COR-L47 (cell line): ENCODE measurements at places on chromosomes 2 and 18.
A peak's percentile ranks its signal among the peaks of the same experiment; 100 is the strongest.

GRCh38 chr18:49994410-49994809 lies 181.1 kb upstream of the ACAA2 start:
- DNase-seq, result no peak

- no peak for DNase-seq
Measured at GRCh38 chr2:21627938-21628337, 504.2 kb downstream of the TDRD15 start.

DNA sequence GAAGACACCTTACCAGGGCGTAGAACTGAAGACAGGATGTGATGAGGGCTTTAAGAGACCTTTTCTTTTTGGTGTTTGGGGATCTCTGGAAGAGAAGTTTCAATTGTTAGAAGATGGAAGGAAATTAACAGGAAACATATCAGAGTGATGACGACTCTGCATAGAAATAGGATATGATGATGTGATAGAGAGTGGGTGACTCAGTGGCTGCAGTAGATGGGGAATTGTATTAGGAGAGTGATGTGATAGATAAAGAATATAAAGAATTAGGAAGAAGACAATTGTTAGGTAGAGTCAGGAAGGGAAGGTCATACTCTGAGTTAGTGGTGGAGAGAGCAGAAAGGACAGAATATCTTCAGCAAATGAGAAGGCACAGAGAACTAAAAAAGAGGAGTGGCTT lies 593.9 kb downstream of the NYAP2 start:
- no peak for DNase-seq

DNA sequence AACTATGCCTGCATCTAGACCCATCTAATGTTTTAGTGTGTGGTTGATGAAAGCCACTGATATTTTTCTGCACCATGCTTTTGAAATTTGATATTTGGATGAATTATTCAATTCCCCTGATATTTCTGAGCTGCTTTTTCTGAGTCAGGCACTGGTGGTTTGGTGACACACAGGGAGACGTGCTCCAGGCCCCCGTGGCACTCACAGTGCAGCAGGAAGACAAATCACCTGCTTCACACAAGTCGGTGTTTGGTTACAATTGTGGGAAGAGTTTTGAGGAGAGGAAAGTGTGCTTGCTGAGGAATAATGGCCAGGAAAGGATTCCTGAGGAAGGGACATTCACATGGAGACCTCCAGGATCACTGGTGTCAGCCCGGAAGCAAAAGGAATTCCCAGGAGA lies 179.7 kb downstream of the ACKR3 start:
- no peak for DNase-seq

DNA sequence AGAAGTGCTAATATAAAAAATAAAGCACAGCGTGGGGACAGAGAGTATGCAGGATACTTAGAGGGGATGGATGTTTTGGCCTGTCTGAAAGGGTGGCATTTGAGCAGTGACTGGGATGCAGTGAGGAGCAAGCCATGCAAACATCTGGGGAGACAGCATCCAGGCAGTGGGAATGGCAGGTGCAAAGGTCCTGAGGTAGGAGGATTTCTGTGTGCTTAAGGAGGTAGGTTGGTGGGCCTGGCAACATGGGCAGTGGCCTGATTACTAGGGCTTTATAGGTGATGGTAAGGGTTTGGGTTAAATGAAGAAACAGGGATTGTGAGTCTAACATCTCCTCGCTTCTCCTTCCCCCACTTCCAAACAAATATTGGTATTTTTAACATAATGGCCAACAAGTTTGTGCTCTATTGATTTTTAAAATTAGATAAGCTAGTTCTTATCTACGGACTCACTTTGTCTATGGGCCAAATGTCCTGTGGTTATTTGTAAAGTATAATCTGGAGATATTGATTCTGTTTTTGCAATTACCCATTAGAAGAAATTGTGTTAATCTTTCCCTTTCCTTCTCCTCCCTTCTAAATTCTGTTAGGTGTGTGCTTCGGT lies 2.4 kb downstream of the AOX1 start:
- DNase-seq, result no peak

GRCh38 chr2:44372246-44372645 lies 10.5 kb downstream of the CAMKMT start:
- DNase-seq, result no peak

DNA sequence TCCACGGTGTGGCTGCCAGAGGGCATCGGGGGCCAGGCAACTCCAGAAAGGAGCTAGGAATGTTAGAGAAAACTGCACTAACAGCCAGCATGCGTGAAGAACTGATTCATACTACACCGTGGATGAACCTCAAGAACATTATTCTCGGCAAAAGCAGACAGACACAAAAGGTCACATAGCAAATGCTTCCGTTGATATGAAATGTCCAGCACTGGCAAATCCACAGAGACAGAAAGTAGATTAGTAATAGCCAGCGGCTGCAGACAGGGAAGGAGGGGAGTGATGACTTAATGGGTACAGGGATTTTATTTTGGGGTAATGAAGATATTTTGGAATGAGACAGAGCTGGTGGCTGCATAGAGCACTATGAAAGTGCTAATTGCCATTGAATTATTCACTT lies 37.4 kb downstream of the SCTR start:
- no peak for DNase-seq

GRCh38 chr2:222307978-222308730 lies 9.4 kb upstream of the PAX3 start:
- no peak for DNase-seq

- no peak for DNase-seq
Measured at GRCh38 chr18:38397094-38397493, 831.5 kb upstream of the CELF4 start.

GRCh38 chr2:235270956-235271355 lies 222.9 kb upstream of the AGAP1 start:
- no peak for DNase-seq

DNA sequence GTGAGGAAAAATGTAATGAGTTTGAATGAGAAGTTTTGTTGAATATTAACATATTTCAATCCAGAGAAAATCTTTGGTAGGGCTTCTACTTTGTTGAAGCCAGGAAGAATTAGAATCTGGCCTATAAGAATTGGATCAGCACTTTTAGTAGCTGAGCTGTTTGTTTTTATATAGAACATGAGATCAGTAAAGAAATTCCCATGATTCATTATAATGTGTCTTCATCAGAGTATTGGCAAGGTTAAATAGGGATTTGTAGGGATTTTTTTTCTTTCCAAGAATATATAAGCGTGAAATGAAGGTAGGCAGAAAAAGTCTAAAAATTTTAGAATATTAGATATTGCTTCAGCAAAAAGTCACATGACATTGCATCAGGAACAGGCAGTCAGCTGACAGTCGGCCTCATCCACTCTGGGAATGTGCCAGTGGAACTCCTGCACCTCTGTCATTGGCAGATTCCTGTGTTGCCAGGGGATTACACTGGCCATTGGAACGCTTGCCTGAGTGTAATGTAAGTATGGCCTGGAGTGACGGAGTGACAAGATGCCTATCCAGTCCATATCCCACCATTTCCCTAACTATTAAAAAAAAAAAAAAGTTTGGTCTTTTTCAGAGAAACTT lies 60.6 kb downstream of the SERTAD2 start:
- no peak for DNase-seq

- peak; percentile 25 for DNase-seq
Measured at GRCh38 chr2:164717000-164717803, 95.9 kb upstream of the GRB14 start.

GRCh38 chr2:21267232-21267835 lies 143.6 kb downstream of the TDRD15 start:
- no peak for DNase-seq

DNA sequence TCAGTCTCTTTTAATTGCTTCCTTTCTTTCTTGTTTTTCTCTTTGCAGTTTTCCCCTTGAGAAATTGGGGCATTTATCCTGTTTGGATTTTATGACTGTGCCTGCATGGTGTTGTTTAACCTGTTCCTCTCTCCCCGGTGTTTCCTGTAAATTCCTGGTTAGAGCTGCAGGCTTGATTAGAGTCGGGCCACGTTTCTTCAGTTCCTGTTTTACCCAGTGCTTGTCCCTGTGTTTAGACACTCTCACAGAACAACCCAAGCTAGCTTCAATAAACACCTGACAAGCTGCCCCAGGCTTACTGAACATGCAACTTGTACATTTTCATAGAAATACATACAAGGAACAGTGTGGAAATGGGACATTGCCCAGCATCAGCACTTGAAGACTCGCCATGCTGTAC lies 53.9 kb downstream of the NGEF start:
- no peak for DNase-seq

DNA sequence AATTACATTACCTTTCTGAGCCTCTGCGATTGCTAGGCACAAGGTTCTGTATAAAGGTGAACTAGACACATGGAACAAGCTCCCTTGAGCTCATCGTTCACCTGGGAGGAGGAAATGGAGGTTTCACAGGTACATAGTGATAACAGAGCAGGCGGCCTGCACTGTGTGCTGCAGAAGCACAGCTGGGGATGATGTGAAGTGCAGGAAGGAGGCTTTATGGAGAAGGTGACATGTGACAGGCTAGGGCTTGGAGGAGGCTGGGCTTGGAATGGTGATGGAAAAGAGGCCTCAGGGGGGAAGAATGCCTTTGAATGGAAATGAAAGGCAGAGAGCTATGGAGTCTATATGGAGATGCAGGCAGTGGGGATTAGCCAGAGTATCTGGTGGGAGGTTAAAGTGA lies 22.9 kb downstream of the MARCHF4 start:
- no peak for DNase-seq

- no peak for DNase-seq
Measured at GRCh38 chr18:56115071-56116015, 523.0 kb downstream of the TXNL1 start.

GRCh38 chr2:33129263-33130053 lies 182.7 kb downstream of the LTBP1 start:
- DNase-seq, result no peak

DNA sequence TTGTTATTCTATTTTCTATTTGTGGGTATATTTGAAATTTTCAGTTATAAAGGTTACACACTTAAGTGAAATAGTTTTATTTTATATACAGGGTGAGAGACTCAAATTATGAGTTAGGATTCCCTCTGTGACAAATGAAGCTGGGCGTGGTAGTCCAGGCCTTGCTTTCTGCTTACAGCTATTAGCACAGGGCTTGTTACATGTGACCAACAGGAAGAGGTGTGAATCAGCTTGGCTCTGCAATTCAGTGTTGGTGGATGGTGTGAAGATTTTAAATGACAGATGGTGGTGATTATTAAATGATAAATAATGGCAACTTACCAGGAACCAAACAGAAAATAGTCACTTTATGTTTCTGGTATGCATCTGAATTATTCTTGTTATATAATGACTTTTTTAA lies 64.4 kb upstream of the NOSTRIN start:
- DNase-seq, result peak; percentile 1

GRCh38 chr2:1591978-1592907 lies 152.1 kb downstream of the PXDN start:
- no peak for DNase-seq

DNA sequence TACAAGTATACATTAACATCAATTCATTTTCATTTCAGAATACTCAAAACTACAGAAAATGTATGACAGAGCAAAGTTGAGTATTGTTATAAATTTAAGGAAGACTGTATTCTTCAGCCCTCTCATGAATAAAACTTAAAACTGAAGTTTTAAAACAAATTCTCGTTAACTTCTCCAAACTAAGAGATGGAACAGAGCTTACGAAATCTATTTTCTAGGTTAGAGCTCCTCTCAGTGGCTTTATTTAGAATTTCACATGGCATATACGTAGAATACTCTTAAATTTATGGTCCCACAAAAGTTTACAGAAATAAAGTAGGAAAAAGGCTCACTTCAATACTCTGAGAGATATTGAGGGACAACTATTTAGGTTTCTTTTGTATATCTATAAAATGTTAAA lies 612.1 kb downstream of the KCNJ3 start:
- peak; percentile 13 for DNase-seq

GRCh38 chr2:74222300-74222650 lies 23.9 kb downstream of the MTHFD2 start:
- no peak for DNase-seq

DNA sequence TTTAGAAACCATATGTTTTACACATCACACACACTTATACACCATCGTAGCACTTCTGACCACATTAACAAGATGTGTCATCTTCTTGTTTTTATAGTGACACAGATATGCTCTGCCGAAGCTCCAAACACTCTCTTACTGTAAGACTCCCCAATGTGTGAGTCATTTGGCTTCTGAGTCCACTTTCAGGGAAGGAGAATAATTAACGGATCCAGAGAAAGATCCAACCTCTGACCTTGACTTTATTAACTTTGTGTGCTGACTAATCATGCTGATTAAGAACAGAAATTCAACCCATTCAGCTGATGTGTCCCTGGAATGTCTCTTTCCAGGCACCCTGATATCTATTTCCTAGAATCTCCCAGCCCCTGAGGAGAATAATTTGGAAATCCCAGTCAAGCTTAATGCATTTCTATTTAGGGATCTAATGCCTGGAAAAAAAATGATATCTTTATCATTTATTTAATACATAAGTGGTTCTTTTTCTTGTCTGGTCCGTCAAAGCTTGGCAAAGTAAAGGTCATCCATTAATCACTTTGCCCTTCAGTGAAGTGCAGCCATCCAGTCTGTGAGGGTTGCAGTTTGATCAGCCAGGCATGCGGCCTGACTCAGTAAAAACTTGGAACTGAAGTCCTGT lies 615.8 kb upstream of the SYT4 start:
- DNase-seq, result no peak

DNA sequence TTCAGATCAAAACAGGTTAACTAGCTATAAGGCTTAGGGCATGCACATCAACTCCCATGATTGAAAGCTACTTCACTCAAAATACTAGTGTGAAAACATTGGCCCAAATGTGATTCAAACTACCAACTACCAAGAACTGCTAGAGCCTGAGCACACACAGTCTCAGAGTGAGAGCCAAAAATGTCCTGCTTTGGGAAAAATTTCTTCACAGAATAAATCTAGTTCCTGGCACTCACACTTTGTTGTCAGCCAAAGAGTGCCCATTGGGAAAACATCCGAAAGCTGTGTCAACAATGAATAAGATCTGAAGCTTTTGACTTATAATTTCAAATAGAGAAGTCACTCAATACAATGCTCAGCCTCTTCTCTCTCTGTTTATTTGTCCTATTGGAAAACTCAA lies 182.7 kb downstream of the LRATD1 start:
- DNase-seq, result no peak

DNA sequence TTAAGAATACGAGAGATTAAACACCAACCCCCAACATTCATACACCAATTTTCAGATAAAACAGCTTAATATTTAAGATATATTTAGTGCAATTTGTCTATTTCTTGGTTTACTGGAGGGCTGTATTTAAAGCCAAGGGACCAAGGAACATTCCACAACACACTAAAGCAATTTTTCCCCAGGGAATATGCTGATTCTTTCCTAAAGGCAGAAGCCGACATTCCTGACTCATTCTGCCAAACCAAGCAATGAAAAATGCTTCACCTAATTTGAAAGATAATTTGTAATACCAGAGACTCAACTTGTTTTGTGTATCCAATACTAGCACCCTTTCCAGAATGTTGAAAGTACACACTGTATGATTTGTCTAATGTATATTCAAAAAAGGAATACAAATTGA lies 1267.6 kb upstream of the PIK3C3 start:
- no peak for DNase-seq

- DNase-seq, result no peak
Measured at GRCh38 chr2:169012812-169013627, 18.1 kb downstream of the ABCB11 start.

DNA sequence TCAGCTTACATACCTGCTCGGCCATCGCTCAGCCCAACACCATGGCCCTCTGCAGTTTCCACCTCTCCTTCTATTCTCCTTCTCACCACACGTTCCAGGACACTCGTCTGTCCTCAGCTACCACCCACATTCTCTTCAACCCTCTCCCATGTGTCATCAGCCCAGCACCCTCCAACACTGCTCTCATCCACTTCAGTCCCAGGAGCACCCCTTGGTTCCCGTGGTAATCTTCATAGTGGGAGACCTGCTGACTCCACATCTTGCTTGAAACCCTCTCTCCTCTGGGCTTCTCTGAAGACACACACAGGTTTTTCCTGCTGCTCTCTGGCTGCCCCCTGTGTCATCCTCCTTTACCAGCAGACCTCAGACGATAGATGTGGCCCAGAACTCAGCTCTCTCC lies 228.7 kb downstream of the GBX2 start:
- DNase-seq, result no peak
